ENCODE measurements at places on chromosomes 12 and 14.

GRCh38 chr14:63454436-63454835 is 88.7 kb downstream of the PPP2R5E start:
- peaks cover 7% of the 10 kb centered on the region for H3K4me1 ChIP-seq
- peaks cover 4% of the 10 kb centered on the region for H3K36me3 ChIP-seq
- H3K27ac ChIP-seq = no peak overlapping the region
- no peak for DNase-seq

- H3K36me3 ChIP-seq = no peaks in the 10 kb centered on the region
- no peak overlapping the region for H3K4me3 ChIP-seq
- H3K27me3 ChIP-seq = no peaks in the 10 kb centered on the region
- no peaks in the 10 kb centered on the region for H3K4me1 ChIP-seq
- DNase-seq = no peak
These were observed 54.7 kb upstream of the DDX11 start for GRCh38 chr12:31018790-31019505.

- peaks cover 23% of the 10 kb centered on the region for H3K4me1 ChIP-seq
- no peaks in the 10 kb centered on the region for H3K36me3 ChIP-seq
- peak; percentile 86 for DNase-seq
- no peaks in the 10 kb centered on the region for H3K27me3 ChIP-seq
These were observed 107.7 kb downstream of the ARF6 start for GRCh38 chr14:50000380-50001150.

DNA sequence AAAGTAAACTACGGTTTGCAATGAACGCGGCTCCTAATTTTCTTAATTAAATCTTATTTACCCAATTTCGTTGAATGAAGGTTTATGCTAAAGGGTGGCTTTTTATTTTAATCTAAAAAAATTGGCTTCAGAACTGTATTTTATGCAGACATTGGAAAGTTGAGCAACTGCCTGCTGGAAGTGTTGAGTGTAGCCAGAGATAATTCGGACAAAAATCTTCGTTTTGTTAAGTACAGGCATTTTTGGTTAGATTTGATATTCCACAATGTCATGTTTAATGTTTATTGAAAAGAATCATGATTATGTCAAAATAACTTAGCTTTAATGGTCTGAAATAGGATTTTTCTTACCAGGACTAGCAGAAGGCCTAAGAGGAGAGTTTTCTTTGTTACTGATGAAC is 875 bp downstream of the IRAK3 start:
- H3K4me3 ChIP-seq = no peak overlapping the region
- H3K27ac ChIP-seq = no peak overlapping the region
- no peaks in the 10 kb centered on the region for H3K4me1 ChIP-seq
- peaks cover 4% of the 10 kb centered on the region for H3K27me3 ChIP-seq

- H3K4me1 ChIP-seq = no peaks in the 10 kb centered on the region
- no peak overlapping the region for H3K27ac ChIP-seq
- no peaks in the 10 kb centered on the region for H3K27me3 ChIP-seq
- DNase-seq = no peak
These were observed 292.1 kb downstream of the CACNA1C start for GRCh38 chr12:2344885-2345284.

GRCh38 chr12:80641936-80642335 is 65.5 kb upstream of the MYF6 start:
- H3K4me1 ChIP-seq = peaks cover 3% of the 10 kb centered on the region
- H3K4me3 ChIP-seq = no peak overlapping the region
- no peaks in the 10 kb centered on the region for H3K27me3 ChIP-seq
- H3K36me3 ChIP-seq = no peaks in the 10 kb centered on the region

DNA sequence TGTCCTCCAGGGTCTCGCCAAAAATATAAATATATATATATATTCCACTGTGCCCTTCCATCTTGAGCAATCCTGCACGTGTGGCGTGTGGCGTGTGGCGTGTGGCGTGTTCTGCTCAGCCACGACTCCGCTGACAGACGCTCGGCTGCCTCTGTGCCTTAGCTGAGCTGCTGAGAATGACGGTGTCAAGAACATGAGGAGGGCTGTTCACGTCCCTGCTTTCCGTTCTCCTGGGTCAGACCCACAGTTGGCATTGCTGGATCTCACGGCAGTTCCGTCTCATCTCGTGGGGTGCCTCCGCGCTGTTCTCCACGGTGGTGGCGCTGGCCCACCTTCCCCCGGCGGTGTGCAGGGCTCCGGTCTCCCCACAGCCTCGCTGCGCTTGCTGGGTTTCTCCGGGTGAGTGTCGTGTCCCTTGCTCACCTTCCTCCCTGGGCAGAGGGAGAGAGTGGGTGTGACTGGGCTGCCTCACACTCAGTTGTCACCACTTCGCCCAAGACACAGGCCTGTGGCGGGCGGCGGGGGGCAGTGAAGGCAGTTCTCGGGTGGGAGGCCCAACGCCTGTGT is 9.4 kb downstream of the GPR132 start:
- H3K27ac ChIP-seq = no peak overlapping the region
- H3K27me3 ChIP-seq = no peaks in the 10 kb centered on the region
- DNase-seq = no peak
- H3K4me3 ChIP-seq = no peak overlapping the region
- no peaks in the 10 kb centered on the region for H3K4me1 ChIP-seq

GRCh38 chr12:57474430-57474829 is 5.2 kb downstream of the ARHGAP9 start:
- H3K4me3 ChIP-seq = no peak overlapping the region
- H3K27me3 ChIP-seq = peaks cover 29% of the 10 kb centered on the region
- no peak overlapping the region for H3K27ac ChIP-seq
- DNase-seq = no peak

DNA sequence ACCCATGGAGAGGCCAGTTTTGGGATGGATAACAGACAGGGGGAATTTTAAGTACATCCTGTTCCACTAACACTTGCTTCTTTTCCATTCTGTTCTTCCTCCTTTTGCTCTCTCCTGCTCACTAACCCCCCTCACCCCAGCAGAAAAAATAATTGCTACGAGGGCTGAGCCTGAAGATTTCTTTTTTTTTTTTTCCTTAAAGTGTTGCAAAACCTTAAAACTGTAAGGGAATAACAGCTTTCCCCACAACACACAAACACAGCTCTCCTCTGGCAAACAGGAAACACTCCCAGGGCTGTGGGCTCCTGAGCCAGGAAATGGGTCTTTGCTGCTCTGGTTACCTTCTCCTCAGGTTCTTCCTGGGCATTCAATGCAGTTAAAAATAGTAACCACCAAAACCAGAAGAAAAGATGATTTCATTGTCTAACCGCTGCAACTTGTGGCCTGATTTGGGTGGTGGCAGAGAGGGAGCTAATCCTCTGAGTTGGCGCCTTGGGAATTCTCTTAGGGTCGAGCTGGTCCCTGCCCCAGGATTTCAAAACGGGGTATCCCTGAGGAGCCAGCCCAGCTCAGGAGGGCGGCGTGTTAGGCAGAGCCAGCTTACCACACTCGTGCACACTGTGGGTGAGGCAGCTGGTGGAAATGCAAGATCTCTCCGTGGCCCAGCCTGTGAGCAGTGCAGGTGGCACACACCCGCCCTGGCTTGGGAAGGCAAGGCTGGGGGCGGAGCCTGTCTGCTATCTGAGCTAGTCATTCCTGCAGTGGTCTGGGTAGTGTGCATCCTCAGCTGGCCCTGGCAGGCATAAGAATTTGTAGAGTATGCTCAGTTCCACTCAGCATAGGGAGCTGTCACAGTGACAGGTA is 17.1 kb upstream of the EMP1 start:
- H3K4me1 ChIP-seq = peaks cover 38% of the 10 kb centered on the region
- H3K4me3 ChIP-seq = peak overlapping the region; percentile 29
- no peaks in the 10 kb centered on the region for H3K36me3 ChIP-seq
- peak overlapping the region; percentile 79 for H3K27ac ChIP-seq

GRCh38 chr14:73472185-73473114 is 14.1 kb upstream of the NUMB start:
- no peak overlapping the region for H3K27ac ChIP-seq
- H3K4me3 ChIP-seq = no peak overlapping the region
- no peaks in the 10 kb centered on the region for H3K36me3 ChIP-seq
- no peaks in the 10 kb centered on the region for H3K4me1 ChIP-seq
- DNase-seq = peak; percentile 76

- H3K27me3 ChIP-seq = no peaks in the 10 kb centered on the region
- H3K36me3 ChIP-seq = no peaks in the 10 kb centered on the region
- peak; percentile 57 for DNase-seq
- H3K27ac ChIP-seq = no peak overlapping the region
These were observed 12.0 kb upstream of the SLCO1B3 start for GRCh38 chr12:20798554-20798953.
